ENCODE measurements at places on chromosomes 6 and 20. TPM values are rescaled to one million over a fixed set of nuclear protein-coding genes. Genes with fewer than 3 reads are reported as not detected.

DNA sequence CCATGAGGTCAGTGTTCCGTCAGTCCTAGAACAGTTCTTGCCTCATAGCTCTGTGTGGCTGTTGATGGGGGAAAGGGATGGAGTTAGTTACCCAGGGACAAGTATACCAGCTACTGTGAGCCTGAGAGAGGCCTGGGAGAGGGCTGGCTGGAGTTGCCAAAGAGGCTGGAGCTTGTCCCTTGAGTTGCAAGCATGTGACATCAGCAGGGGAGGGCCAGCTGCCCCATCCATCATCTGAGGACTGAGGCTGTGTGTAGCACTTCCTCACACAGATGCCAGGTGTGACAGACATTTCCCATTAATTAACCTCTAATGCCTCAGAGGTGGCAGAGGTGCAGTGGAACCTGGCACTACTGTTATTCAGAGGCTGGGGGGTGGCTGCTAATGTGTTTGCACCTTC is 131.6 kb downstream of the PHACTR3 start:
- no peak for DNase-seq

DNA sequence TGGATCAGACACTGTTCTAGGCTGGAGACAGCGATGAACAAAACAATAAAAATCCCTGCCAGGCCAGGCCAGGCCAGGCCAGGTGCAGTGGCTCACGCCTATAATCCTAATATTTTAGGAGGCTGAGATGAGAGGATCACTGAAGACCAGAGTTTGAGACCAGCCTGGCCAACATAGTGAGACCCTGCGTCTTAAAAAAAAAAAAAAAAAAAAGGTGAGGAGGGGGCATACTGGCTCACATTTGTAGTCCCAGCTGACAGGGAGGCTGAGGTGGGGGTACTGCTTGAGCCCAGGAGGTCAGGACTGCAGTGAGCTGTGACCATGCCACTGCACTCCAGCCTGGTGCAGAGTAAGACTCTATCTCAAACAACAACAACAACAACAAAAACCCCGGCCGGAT is 4.5 kb downstream of the MUCL3 start:
- no peak for DNase-seq

GRCh38 chr6:5713519-5713918 is 293.2 kb downstream of the NRN1 start:
- no peak for DNase-seq

GRCh38 chr6:13299403-13299821 is 28.9 kb downstream of the TBC1D7 start:
- no peak for DNase-seq

GRCh38 chr6:441126-441920 is 49.8 kb downstream of the IRF4 start:
- no peak for DNase-seq

Gene ANGPT4
- total RNA-seq: not detected

Gene C4B
- total RNA-seq: 0.26 TPM

DNA sequence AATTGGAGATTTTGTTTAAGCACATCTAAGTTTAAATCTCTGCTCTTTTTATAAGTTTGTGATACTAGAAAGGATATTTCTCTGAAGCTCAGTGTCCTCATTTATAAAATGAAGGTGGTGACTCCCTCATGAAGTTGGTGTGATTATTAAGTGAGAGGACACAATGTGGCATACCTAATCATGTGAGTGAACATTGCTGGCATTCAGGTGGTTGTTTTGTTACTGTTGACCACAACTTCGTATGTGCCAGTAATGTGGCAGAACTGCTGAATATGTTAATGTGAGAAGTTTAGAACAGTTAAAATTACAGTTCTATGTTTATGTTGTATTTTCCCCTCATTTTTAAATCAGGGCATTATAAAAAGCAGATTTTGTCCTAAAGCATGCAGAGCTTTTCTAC is 127.2 kb downstream of the STXBP5 start:
- DNase-seq: no peak

- no peak for DNase-seq
Observed at GRCh38 chr20:8094850-8095249, 37.2 kb upstream of the PLCB1 start.

Gene KHDC1
- 3.5 TPM for total RNA-seq

Gene IL20RA
- total RNA-seq: 0.03 TPM

Gene DLK2
- 1.5 TPM for total RNA-seq

DNA sequence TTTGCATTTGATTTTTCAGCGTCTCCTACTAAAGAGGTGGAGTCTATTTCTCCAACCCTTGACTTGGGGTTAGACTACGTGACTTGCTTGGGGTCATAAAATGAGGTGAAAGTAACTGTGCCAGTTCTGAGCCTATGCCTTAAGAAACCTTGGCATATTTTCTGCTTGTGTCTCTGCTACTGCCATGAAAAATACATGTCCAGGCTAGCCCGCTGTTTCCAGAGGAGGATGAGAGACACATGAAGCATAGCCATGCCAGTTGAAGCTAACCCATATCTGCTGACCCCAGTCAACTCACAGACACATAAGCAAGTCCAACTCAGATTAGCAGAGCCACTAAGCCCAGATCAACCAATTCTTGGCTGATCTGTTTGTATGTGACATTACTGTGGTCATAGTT is 38.7 kb downstream of the SCP2D1 start:
- DNase-seq: no peak

GRCh38 chr6:42819803-42820511 is 38.1 kb downstream of the BICRAL start:
- DNase-seq: no peak

Gene PRSS16
- 0.33 TPM for total RNA-seq

Gene NFYA
- total RNA-seq: 28.1 TPM

Gene HDGFL1
- not detected for total RNA-seq

GRCh38 chr6:33815854-33816253 is 12.1 kb upstream of the MLN start:
- DNase-seq: peak; percentile 51

- no peak for DNase-seq
Observed at GRCh38 chr6:98041056-98041455, 758.0 kb upstream of the MMS22L start.

DNA sequence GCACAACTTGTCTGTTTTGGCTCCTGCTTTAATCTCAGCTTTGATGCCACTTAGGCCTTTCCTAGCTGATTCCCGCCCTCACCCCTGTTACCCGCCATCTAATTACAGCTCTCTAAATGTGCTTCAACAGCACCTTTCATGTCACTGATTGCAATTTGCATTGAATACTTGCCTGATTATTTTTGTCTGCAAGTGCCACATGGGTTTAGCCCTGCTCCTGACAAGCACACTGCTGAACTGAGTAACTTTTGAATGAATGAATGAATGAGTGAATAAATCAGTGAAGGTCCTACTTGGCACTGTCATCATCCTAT is 591 bp upstream of the DCBLD1 start:
- no peak for DNase-seq

Gene HCRTR2
- total RNA-seq: not detected

Gene ZNF512B
- 20.8 TPM for total RNA-seq

Gene CST11
- total RNA-seq: not detected

DNA sequence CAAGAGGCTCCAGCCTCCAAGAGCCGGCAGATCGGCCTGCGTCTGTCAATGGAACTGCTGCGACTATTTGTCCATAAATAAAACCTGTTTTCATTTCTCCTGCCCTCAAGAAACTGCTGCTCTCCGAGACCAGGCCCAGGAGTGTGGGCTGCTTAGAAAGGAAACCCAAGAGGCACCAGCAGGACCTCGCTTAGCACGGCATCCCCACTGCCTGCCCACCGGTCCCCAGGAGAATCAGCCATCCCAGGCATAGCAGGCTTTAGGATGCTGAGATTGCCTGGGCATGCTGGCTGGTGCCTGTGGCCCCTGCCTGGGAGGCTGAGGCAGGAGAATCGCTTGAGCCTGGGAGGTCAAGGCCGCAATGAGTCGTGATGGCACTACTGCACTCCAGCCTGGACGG is 17.6 kb downstream of the NTSR1 start:
- DNase-seq: no peak

Gene DEF6
- 0.33 TPM for total RNA-seq
